ENCODE measurements at places on chromosomes 1 and 21.

GRCh38 chr1:67609577-67610341 is 75.2 kb upstream of the GADD45A start:
- H3K36me3 ChIP-seq: no peaks in the 10 kb centered on the region
- no peak for DNase-seq
- no peaks in the 10 kb centered on the region for H3K27me3 ChIP-seq
- H3K4me1 ChIP-seq: no peaks in the 10 kb centered on the region
- no peak overlapping the region for H3K27ac ChIP-seq

GRCh38 chr1:88744142-88744541 is 60.1 kb downstream of the PKN2 start:
- no peak overlapping the region for H3K4me3 ChIP-seq
- no peaks in the 10 kb centered on the region for H3K4me1 ChIP-seq
- H3K27me3 ChIP-seq: no peaks in the 10 kb centered on the region

DNA sequence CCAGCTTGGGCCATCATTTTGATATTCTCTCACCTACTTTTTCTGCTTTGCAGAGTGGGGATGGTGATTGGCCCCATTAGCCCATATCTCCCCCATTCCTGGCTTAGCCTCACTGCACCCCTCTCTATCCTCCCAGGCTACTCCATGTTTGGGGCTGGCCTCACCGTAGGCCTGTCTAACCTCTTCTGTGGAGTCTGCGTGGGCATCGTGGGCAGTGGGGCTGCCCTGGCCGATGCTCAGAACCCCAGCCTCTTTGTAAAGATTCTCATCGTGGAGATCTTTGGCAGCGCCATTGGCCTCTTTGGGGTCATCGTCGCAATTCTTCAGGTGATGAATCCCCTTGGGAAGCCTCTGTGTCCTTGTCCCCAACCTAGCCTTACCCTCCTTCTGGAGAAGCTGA is 2.1 kb upstream of the B4GALT2 start:
- H3K4me1 ChIP-seq: peaks cover 21% of the 10 kb centered on the region
- no peak for DNase-seq
- H3K36me3 ChIP-seq: peaks cover 4% of the 10 kb centered on the region
- H3K27me3 ChIP-seq: no peaks in the 10 kb centered on the region

DNA sequence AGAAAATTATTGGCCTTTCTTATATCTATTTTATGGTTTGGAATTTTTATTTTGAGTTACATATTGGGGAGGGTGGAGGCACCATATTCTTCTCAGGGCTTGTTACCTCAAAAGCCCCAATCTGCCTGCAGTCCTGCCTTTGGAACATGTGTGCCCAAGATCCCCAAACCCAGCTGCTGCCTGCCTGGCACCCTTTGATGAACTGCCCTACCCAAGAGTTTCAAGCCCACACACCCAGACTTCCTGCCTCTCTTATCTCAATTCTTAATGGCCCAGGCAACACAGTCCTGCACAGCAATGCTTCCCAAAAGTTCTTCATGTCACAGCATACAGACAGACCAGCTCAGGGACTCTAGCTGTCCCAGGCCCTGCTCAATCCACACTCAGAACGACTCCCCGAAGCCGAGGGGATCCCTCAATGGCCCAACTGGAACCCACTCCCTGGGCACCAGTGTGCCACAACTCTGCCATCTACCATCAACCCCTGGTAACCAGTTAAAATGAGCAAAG is 19.2 kb downstream of the OLFML2B start:
- H3K4me1 ChIP-seq: no peaks in the 10 kb centered on the region
- DNase-seq: no peak
- no peaks in the 10 kb centered on the region for H3K27me3 ChIP-seq
- H3K36me3 ChIP-seq: no peaks in the 10 kb centered on the region

DNA sequence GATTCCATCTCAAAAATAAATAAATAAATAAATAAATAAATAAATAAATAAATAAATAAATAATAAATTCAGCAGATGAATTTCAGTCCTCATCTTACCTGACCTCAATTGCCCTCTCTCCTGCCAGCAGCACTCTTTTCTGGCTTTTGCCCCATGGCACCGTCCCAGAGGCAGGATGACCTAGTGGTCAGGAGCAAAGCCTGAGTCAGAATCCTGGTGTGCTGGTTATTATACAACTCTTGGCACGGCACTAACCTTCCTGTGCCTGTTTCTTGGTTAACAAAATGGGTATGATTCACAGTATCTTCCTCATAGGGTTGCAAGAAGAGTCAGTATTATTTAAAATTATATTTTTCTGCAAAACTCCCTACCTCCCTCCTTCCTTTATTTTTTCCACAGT is 43.0 kb downstream of the NKAIN1 start:
- H3K4me3 ChIP-seq: no peak overlapping the region
- H3K27me3 ChIP-seq: no peaks in the 10 kb centered on the region
- no peaks in the 10 kb centered on the region for H3K4me1 ChIP-seq
- DNase-seq: no peak
- no peak overlapping the region for H3K27ac ChIP-seq

DNA sequence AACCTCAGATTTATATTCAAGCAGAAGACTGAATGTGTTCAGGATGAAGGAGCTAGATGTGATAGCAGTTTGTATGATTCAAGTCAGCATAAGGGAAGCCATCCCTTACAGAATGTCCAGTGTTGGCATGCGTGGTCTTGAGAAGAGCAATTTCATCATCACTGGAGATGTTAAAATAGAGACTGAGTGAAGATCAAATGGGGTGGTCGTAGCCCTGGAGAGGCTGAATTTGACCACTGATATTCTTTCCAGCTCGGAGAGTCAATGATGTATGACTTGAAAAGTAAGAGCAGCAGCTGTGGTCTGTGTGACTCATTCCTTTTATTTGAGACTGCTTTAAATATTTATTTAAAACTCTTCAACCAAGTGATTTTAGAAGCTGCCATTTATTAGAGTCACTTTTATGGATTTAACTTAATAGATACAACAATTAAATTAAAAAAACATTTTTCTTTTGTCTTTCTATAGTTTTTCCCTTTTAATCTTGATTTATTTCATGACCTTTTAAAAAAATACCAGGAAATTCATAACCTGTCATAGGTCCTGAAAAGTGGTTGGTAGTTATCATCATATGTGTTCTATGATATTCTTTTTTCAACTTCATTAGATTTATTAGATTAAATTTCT is 15.5 kb downstream of the FMN2 start:
- peaks cover 18% of the 10 kb centered on the region for H3K4me1 ChIP-seq
- no peaks in the 10 kb centered on the region for H3K36me3 ChIP-seq
- no peak overlapping the region for H3K4me3 ChIP-seq
- H3K27ac ChIP-seq: no peak overlapping the region

DNA sequence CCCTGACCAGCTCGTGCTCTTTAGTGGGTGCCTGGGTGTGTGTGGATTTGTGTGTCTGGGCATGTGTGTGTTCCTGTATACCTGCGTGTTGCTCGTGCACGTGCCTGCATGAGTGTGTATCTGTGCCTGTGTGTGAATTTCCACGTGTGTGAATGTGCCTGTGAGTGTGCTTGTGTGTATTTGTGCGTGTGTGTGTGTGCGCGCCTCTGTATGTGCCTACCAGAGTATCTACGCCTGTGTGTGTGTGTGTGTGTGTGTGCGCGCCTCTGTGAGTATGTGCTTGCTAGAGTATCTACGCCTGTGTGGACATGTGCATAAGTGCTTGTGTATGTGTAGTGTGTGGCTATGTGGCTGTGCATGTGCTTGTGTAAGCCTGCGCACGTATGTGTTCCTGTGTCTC is 691 bp upstream of the SELENBP1 start:
- no peaks in the 10 kb centered on the region for H3K27me3 ChIP-seq
- no peak for DNase-seq
- peak overlapping the region; percentile 81 for H3K27ac ChIP-seq
- H3K4me3 ChIP-seq: no peak overlapping the region
- peaks cover 14% of the 10 kb centered on the region for H3K4me1 ChIP-seq

DNA sequence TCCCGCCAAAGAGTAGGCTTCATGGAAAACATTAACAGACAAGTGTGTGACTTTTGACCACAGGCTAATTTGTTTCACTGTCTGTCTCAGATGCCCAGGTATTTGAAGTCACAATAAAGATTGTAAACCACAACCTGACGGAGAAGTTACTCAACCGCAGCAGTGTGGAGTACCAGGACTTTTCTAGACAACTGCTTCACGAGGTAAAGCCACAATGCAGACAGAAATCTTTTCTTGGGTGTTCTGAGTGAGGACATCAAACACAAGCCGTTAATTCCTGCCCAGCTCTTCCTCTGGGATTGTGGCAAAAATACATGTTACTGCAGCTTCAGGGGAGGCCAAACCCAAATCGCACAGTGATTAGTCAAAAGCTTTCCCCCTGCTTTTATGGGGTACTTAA is 31.0 kb downstream of the UMODL1 start:
- DNase-seq: no peak
- H3K4me1 ChIP-seq: peaks cover 70% of the 10 kb centered on the region
- no peak overlapping the region for H3K4me3 ChIP-seq

GRCh38 chr1:56068908-56069307 is 510.5 kb downstream of the PLPP3 start:
- H3K27me3 ChIP-seq: no peaks in the 10 kb centered on the region
- no peak overlapping the region for H3K27ac ChIP-seq
- H3K4me3 ChIP-seq: no peak overlapping the region
- no peaks in the 10 kb centered on the region for H3K36me3 ChIP-seq
- peaks cover 22% of the 10 kb centered on the region for H3K4me1 ChIP-seq

DNA sequence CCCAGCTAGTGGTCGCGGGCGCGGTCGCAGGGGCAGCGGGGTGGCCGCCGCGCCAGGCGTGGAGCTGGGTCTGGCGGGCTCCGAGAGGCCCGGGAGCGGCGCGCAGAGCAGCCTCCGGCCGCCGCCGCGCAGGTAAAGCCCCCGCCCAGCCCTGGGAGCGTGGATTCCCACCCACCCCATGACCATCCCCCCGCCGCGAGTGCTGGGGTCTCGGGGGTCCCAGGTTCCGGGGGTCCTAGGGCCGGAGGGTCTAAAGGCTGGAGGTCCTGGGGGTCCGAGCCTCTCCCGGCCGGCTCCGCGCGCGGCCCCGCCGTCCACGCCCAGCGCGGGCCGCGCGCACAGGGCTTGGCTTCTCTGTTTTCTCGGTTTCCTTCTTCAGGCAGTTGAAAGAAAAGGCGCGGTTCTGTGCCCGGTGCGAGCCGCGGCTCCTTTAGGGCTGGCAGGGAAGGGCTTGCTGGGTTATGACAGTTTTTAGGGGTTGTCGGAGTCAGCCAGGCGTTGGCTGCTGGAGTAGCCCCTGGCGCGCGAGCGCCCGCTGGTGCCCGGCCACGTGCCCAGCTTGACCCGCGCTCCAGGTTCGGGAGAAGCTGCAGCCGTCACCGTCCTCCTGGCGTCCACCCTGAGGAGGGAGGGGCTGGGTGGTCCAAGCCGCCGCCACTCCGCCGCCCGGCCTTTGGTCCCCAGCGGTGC is 359 bp downstream of the LRRC3 start:
- H3K4me3 ChIP-seq: peak overlapping the region; percentile 63
- no peaks in the 10 kb centered on the region for H3K27me3 ChIP-seq
- no peaks in the 10 kb centered on the region for H3K36me3 ChIP-seq
- no peak overlapping the region for H3K27ac ChIP-seq
- peak; percentile 29 for DNase-seq

DNA sequence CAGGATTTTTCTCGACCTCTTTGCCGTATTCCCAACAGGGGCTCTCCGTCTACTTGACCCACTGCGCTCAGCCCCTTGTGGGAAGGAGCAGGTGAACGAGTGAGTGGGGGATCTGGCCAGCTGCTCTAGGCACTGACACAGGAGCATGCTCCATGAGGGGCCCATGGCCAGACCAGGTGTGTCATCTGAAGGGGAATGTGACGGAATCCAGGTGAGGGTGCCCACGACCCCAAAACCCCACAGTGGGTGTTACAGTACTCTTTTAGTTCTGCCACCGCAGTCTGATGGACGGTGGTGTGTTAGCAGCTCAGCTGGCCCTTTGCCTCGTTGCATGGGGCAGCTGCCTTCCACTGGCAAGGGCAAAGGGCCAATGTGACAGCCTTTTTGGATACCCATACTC is 601.4 kb upstream of the NCAM2 start:
- peak overlapping the region; percentile 48 for H3K27ac ChIP-seq
- H3K36me3 ChIP-seq: no peaks in the 10 kb centered on the region
- H3K4me3 ChIP-seq: no peak overlapping the region

DNA sequence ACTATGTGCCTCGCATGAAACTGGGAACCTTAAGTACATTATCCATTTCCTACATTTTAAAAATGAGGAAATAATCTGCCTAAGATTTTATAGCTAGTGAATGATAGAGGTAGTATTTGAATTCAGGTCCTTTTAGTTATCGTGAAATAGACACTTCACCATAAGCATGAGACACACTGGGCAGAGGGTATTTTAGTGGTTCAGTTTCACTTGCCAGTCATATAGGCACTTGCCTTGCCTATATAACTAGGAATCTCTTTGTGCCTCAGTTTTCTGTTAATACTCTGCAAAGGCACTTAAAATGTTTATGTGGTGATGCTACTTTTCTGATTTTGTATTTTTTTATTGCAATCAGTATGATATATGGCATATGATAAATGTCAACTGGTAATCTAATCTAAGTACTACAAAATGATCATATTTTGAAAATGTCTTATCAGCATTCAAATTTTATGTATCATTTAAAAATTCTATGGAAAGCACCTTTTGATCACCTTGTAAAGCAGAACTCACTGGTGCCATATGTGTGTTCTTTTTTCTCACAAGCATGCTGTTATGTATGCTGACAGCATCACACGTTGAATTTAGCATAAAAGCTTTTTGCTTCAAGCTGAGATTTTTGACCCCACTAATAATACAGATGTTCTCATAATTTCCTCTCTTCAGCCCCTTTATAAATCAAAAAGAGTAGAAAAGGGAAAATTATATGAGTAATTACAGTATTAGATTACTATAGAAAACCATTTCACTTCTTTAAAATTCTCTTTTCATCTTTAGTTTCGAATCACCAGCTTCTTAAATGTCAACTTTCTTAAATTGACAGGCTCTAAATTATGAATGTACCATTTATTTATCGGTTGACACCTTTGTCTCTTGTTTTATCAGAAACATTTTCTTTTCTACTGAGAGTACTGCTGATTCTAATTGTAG is 52.6 kb downstream of the RPS6KC1 start:
- H3K27ac ChIP-seq: no peak overlapping the region
- H3K4me1 ChIP-seq: peaks cover 3% of the 10 kb centered on the region
- H3K36me3 ChIP-seq: no peaks in the 10 kb centered on the region
- no peak overlapping the region for H3K4me3 ChIP-seq

GRCh38 chr1:95903060-95903459 is 669.0 kb downstream of the RWDD3 start:
- no peaks in the 10 kb centered on the region for H3K36me3 ChIP-seq
- no peaks in the 10 kb centered on the region for H3K27me3 ChIP-seq
- no peak overlapping the region for H3K4me3 ChIP-seq
- no peak overlapping the region for H3K27ac ChIP-seq
- H3K4me1 ChIP-seq: no peaks in the 10 kb centered on the region

- H3K4me1 ChIP-seq: peaks cover 10% of the 10 kb centered on the region
- peak overlapping the region; percentile 86 for H3K4me3 ChIP-seq
- no peaks in the 10 kb centered on the region for H3K36me3 ChIP-seq
- peak; percentile 94 for DNase-seq
- H3K27ac ChIP-seq: no peak overlapping the region
Observed at GRCh38 chr1:233326811-233327650, 493 bp upstream of the MAP3K21 start.
